ENCODE measurements at places on chromosomes 5 and 9.

DNA sequence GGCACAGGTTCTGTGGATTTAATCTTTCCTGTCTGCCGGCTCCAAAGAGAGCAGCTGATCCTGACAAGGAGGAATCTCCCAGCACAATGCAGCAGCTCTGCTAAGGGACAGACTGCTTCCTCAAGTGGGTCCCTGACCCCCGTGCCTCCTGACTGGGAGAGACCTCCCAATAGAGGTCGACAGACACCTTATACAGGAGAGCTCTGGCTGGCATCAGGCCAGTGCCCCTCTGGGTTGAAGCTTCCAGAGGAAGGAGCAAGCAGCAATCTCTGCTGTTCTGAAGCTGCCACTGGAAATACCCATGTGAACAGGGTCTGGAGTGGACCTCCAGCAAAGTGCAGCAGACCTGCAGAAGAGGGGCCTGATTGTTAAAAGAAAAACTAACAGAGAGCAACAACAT is 630.2 kb upstream of the FTMT start:
- no peak for DNase-seq

DNA sequence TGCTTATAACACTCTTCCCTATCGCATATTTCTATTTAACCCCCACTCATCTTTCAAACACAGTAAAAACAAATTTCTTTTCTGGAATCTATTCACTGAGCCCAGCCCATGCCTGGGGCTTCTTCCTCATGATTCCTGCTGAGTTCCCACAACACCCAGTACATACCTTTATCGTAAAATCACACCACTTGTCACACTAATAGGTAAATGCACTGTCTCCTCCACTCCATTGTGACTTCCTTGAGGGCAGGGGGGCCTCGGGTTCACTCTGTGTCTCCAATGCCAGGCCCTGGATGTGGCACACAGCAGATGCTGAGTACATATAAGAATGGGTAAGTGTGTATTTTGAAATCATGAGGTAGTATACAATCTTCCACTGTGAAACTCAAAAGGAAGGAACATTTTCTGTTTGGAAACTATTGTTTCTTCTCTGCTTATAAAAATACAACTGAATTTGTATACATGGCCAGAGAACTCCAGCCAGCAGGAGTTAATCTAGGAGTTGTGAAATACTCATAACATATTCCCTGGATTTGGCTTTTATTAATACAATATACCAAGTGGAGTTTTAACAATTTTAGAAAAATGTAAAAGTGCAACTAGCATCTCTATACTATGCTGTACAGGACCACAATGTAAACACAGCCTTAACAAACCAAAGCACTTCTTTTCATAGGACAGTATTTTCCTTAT is 7.2 kb downstream of the PLK2 start:
- no peak for DNase-seq

- no peak for DNase-seq
Observed at GRCh38 chr5:77156379-77156778, 54.1 kb upstream of the PDE8B start.

- DNase-seq = no peak
Observed at GRCh38 chr5:139551191-139551889, 9.8 kb upstream of the UBE2D2 start.

- DNase-seq = no peak
Observed at GRCh38 chr5:77630114-77630680, 8.3 kb downstream of the OTP start.

DNA sequence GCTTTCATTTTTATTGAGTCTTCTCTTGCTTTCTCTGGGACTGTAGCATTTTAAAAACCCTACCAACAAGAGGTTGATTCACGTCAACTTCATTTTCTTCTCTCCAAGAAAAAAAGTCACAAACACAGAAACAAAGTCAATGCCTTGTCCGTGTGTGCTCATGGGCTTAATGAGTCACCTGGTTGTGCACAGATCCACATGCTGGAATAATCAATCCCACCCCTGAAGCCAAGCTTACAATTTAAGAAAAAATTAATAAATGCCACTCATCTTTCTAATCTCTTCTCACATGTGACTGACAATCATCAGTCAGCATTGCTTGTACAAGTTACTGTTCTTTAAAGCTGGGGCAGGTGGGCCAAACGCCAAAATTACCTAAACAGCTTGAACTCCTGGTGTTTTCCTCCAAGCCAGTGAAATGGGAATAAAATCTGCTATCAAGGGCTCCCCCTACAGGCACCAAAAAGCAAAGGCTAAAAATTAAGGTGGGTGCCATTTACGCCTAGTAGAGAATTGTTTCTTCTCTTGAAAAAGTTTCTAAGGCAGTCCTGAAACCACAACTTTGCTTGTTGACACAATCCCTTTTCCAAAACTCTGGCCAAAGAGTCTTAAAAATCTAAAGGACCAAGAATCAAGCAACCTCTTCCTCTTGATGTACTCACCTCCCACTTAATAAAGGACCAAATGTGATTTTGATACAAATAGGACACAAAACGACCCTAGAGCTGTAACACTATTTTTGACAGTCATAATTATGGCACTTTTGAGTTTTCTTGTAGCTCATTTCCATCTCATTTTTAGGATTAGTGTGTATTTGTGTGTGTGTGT is 21.3 kb downstream of the TRMO start:
- DNase-seq = no peak

DNA sequence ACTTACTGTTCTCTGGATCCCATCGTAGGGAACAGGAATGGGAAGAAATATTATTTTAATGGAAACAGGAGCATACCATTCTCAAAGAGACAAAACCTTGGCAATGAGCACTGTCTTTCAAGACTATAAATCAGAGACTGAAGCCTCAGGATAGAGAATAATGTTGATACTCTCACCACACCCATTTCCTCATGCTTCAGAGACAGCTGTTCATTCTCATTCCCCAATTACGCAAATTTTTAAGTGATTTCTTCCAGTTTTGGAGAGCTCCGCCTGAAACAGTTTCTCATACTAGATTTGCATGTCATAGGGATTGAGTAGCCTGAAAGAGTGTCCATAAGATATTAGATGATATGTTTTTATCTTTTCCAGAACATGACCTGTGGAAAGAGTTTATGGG is 290.5 kb upstream of the RASA1 start:
- DNase-seq = no peak

- DNase-seq = no peak
Observed at GRCh38 chr5:168585119-168585856, 6.1 kb upstream of the PANK3 start.

GRCh38 chr5:159844267-159845121 is 71.8 kb upstream of the ADRA1B start:
- no peak for DNase-seq

DNA sequence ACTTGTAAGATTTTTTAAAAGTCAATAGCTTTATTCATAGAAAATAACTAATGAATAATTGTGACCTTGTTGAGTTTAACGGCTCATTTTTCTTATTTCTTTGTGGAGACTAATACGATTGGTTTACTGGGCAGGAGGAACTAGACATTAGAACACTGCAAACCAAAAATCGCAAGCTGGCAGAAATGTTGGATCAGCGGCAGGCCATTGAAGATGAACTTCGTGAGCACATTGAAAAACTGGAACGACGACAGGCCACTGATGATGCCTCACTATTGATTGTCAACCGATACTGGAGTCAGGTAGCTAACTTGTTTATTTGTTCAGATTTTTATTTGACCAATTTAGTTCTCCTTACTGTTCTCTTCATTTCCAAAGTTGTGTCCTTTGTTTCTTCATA is 6.4 kb downstream of the RNF20 start:
- DNase-seq = no peak

- no peak for DNase-seq
Observed at GRCh38 chr5:75616371-75616881, 5.2 kb downstream of the ANKDD1B start.

DNA sequence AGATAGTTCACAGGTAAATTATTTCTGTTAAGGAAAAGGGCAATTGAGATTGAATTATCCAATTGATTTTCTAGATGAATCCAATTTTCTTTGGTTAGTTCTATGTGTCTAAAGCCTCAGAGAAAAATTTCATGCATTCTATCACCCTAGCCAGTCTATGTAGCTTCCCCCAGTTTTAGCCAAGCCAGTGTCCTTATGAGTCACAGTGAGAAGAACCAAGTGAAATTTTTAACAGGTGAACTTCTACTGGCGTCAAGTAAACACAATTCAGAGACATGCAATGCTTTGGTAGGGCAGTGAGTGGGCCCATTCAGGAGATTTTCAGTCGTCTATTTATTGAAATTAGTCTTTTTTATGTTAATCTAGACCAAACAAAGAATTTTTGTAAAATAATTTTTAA is 1077.4 kb upstream of the ARRDC3 start:
- no peak for DNase-seq

- no peak for DNase-seq
Observed at GRCh38 chr9:89632192-89632733, 27.5 kb downstream of the GADD45G start.

- DNase-seq = no peak
Observed at GRCh38 chr9:83153030-83153429, 90.1 kb upstream of the RASEF start.

- DNase-seq = no peak
Observed at GRCh38 chr5:148458036-148458888, 74.5 kb downstream of the FBXO38 start.

DNA sequence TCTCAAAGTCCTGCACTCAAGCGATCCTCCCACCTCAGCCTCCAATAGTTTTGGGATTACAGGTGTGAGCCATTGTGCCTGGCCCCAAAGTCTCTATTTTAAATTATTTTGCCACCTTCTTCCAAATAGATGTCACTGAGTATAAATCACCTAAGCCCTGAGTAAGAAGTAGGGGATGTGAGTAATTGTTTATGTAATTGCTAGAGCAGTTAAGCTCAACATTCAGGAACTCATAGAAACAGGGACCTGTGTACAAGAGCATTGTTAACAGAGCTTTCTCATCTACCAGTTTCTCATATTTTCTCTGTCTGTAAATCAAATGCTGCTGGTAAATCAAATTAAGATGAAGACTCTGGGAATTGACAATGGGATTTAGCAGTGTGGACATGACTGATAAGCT is 26.3 kb downstream of the CDK7 start:
- no peak for DNase-seq

DNA sequence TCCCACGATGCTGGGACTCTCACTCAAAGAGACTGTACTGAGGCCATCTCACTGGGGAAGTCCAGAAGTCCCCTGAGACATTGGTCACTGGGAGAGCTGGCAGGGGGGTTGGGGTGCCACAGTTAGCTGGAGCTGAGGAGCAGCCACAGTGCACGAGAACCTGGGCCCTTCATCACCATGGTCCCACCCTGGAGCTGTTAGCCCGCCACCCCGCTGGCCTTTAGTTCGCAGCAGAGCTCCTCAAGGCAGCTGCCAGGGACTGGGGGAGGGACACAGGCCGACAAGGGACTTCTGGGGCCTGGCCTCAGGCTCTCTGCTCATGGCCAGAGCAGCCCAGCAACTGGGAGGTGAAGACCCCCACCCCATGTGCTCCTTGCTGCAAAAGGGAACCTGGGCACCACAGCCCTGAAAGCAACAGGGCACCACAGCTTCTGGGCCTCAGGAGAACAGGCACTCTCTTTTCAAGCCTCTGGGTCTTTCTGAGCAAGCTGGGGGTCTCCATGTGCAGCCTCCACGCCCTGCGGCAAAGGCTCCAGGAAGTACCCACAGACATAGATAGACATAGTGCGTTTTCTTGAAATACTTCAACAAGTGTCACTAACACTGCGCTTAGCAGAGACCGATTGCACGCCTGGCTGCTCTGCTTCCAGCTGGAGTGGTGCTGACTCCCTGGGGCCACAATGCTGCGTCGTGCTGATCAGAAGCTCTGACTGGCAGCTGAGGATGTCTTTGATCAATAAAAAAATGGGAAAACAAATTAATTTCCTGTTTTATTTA is 46.0 kb downstream of the VAV2 start:
- no peak for DNase-seq

DNA sequence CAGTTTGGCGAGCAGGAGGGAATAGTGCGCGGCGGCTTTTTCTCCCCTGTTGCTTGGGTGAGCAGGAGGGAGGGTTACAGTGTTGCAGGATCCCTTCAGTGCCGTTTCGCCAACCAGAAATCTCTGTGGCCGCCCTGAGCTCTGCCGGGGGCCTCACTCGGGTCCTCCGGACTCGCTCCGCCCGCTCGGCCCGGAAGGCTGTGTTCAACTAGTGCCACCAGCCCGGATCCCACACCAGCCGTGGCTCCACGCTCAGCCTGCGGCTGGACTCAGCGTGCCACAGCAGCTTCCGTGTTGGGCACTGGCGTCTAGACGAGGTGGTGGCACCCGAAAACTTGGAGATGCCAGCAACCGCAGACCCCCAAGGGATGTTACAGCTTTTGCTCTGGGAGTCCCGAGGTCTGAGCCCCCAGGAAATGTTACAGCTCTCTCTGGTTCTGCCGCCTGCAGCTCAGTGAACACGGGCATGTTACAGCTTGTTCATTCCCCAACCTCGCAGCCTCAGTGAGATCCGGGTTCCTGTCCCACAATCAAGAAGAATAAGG is 16.0 kb upstream of the OR13C9 start:
- DNase-seq = no peak

DNA sequence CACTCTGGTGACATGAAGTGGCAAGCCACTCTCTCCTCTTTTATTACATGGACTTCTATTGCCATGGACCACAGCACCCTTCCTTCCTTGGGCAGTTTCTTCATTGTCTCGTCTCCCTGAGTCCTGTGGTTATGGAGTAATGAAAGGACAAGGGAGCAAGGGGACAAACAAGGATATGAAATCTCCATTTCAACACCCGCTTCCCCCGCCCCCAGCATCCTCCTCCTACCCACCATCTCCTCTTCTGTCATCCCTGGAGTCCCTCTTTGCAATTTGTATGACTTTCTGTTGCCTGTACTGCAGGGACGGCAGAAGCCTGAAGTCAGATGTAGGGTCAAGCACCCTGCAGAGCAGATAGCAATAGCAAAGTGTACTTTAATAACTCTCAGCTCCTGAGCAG is 300.7 kb upstream of the CLINT1 start:
- no peak for DNase-seq

GRCh38 chr9:110141227-110141793 is 66.6 kb downstream of the C9orf152 start:
- no peak for DNase-seq

DNA sequence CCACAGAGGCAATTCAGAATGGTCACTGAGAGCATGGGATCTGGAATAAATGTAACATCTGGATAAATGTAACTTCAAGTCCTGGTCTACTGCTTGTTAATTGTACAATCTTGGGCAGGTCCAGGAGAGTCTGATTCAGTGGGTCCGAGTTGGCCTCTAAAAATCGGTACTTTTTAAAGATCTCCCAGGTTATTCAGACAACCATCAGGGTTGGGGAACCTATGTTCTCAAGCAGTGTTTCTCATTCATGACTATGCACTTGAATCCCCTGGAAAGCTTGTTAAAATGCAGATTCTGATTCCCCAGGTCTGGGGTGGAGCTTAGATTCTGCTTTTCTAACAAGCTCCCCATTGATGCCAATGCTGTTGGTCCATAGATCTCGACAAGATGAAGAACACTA is 14.8 kb downstream of the ANXA1 start:
- DNase-seq = no peak

- no peak for DNase-seq
Observed at GRCh38 chr9:75685062-75685461, 205.4 kb upstream of the PCSK5 start.

DNA sequence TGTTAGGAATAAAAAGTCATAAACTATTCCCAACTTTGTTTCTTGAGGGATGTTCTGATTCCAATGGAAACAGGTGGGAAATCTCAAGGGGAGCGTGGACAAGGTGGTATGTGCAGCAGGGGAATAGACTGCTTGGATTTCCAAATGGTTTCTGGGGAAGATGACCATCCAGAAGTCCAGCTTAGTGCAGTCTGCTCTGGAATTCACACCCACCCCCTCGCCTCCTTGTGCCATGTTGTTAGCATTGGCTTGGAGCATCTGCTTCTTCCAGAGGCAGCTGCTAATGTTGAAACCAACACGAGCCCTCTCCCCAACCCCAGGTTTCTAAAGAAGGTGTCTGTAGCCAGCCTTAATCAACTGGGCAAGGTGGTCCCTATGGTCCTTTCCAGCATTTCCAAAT is 90.9 kb downstream of the PDE6A start:
- no peak for DNase-seq
